ENCODE measurements at places on chromosomes 7 and 10.
A peak's percentile ranks its signal among the peaks of the same experiment; 100 is the strongest.

DNA sequence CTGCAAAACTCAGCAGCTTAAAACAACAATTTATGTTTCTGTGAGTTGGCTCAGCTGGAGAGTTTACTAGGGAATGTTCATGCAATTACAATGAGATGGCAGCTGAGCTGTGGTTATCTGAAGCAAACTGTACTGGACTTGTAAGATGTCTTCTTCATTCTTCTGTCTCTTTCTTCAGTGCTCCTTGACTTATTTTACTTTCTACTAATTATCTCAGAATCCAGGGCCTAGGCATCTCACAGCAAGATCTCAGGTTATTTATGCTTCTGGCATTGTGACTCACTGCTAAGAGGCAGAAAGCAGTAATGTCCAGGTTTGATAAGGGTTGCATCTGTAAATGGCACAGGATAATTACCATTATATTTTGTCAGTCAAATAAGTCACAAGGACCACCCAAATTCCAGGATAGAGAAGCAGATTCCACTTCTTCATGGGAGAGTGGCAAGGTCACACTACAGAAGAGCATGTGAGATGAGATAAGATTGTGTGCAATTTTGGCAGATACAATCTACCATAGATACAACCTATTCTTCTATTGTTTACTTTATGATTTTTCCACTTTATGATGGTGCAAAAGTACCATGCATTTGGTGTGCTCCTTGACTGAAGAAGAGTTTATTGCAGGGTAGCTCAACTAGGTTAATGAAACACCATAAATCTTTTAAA is 16.8 kb downstream of the VIM start:
- DNase-seq = no peak

GRCh38 chr10:68239069-68239468 is 7.2 kb upstream of the ATOH7 start:
- no peak for DNase-seq

- DNase-seq = no peak
Measured at GRCh38 chr7:8278183-8278582, 16.2 kb upstream of the ICA1 start.

- no peak for DNase-seq
Measured at GRCh38 chr7:130150587-130150986, 54.6 kb downstream of the TMEM209 start.

DNA sequence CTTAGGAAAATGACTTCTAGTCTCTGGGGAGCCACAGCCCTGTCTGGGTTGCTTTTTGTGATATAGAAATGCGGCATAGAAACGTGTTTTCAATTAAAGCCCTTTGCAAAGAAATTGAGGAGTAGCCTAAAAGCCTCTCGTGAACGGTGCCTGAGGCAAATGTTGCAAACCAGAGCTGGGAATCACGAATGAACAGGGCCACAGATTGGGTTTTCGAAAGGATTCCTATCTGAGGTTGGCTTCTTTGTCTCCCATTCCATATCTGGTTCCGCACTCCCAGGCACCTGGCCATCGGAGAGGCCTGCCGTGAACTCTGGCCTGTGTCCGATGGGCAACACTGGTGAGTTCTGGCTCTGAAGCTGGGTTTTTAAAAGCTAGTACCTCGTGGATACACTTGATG is 221.6 kb downstream of the TCF7L2 start:
- no peak for DNase-seq

DNA sequence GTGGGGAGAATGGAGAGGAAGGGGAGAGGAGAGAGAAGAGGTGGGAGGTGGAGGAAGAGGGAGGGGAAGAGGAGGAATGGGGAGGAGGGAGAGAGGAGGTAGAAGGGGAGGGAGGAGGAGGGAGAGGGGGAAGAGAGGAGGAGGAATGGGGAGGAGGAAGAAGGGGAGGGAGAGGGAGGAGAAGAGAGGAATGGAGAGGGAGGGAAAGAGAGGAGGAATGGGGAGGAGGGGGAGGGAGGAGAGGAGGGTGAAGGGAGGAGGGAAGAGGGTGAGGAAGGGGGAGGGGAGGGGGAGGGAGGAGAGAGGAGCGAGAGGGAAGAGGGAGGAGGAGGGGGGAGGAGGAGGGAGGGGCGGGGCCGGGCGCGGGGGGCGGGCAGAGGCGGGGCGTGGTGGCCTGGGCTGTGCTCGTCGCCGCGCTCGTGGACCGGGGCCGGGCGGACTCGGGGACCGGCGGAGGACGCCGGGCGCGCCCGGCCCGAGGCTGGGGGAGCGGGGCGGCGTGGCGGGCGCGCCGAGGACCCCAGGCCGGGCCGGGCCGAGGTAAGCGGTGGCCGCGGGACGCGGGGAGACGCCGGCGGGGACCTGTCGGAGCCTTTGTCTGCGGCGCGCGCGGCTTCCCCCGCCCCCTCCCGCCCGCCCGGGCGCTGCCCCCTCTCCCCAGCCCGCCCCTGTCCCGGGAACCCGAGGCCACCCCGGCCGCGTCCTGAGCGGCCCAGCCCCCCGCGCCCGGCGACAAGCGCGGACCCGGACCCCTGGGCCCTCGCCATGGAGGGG is at the start of gene SLC29A4:
SLC29A4 (plus strand) TSS at position 401 of the 774 bp plus-strand sequence. CDS start 4,874 bp downstream, outside the sequence.
- no peak for DNase-seq

GRCh38 chr10:121661451-121661851 is 63.2 kb upstream of the FGFR2 start:
- no peak for DNase-seq

DNA sequence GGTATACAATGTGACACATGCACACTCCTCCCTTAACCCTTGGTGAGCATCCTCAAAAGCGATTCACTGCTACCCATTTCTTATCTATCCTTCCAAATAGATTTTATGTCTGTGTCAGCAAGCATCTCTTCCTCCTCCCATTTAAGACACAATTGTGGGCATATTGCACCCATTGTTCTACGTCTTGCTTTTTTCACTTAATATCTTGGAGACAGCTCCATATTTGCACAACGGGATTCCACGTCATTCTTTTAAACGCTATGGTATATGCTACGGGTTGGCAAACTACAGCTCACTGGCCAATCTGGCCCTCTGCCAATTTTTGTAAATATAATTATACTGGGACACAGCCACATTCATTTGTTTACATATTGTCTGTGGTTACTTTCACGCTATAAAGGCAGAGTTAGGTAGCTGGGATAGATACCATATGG is 88.6 kb downstream of the RNF216 start:
- no peak for DNase-seq

- DNase-seq = no peak
Measured at GRCh38 chr10:13053794-13054462, 46.0 kb upstream of the OPTN start.

GRCh38 chr7:7581531-7582179 is 15.0 kb downstream of the MIOS start:
- DNase-seq = no peak

DNA sequence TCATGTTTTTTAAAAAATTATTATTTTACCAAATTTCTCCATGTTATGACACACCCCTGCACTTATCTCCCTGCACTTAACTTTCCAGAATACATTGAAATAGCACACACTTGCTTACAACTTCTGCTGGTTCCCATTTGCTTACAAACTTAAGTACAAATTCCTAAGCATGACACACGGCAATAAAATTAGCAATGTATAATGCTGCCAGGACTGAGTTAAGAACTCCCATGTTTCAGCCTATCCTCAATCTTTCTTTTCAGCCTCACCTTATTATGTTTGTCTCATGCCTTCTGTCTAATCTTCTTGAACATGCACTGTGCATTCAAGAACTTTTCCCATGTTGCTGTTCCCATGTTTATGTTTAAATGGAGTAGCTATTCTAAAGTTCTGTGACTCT is 40.8 kb downstream of the PRPS1L1 start:
- DNase-seq = no peak

DNA sequence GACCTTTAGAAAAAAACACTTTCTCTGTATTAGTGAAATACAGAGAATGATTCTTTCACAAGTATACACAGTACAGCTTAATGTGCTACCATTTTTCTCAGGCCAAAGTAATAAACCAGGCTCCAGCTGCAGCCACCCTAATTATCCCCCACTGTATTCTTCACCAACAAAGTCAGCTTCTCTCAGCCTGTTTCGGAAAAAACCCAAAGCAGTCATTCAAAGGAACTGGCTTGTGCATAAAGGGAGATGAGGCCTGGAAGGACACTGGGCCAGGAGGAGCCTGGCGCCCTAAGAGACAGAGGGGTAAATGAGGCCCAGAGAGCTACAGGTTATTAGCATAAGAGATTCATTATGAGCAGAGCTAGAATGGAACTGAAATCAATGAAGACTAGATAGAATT is 9.2 kb downstream of the USP54 start:
- no peak for DNase-seq

DNA sequence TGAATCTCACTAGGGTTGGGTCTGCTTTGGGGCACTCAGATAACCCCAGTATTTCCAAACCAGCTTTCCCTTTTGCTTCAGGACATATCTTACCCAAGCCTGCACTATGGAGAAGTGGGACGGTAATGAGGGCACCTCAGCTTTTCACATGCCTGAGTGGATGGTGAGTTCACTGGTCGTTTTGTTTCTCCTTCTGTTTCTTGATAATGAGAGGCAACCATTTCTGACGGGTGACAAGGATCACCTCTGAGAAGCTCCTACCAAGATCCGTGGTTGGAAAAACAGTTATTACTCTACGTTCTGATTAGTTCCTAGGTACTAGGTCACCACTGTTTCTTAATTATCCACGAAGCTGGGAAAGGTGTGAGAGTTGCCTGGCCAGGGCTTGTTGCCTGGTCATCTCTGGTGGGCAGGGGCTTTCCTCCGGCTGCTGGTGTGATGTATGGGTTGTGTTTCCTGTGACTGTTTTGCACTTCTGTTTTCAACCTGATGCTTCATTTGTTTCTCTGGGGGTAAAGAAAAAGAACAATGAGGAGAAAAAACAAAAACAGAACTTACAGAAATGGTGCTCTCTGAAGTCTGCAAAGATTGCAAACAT is 65.7 kb upstream of the STRIP2 start:
- DNase-seq = no peak

DNA sequence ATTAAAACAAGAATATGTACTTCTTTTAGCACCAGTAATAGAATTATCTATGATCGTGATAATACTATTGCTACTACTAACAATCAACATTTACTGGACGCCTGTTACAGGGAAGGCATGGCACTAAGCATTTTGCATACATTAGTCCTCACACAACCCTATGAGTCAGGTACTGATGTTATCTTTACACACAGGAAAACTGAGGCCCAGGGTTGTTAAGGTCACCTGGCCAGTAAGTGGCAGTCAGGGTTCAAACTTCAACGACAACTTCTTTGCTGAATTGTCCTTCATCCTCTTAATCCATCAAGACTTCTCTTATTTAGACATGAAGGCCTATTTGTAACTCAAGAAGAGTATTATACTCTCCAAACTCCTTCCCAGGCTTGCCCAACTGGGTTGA is 41.9 kb upstream of the ACSL5 start:
- no peak for DNase-seq

- no peak for DNase-seq
Measured at GRCh38 chr10:30559180-30559579, 70.4 kb downstream of the LYZL2 start.

GRCh38 chr7:4753598-4754432 is 21.6 kb upstream of the AP5Z1 start:
- DNase-seq = peak; percentile 72

DNA sequence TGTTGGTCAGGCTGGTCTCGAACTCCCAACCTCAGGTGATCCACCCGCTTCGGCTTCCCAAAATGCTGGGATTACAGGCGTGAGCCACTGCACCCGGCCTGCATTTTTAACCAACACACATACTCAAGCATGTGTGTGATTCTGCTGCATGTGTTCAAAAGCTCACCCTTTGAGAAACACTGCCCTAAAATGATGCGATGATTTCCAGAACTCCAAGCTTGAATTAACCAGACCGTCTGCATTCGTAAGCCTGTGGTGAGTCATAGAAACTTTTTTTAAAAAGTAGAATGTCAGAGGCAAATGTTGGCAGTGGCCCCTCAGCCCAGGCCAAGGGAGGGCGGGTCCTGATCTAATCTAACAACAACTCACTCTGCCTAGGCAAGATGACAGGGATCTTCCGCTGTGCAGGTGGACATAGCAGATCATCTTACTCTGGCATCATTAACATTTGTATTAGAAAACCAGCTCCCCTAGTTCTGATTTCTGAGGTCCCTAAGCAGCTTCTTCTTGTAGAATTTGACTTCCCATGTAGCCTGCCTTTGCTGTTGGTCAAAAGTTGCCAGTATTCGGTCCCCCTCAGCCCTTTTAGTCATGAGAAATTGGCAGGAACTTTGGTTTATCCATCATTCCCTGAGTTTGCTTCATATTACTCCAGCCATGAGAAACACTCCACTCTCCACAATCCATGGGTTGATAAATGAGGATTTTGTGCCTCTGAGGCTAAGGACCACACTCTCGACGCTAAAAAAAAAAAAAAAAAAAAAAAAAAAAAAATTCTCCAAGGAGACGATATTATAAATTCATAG is 190.4 kb downstream of the SKIDA1 start:
- no peak for DNase-seq

DNA sequence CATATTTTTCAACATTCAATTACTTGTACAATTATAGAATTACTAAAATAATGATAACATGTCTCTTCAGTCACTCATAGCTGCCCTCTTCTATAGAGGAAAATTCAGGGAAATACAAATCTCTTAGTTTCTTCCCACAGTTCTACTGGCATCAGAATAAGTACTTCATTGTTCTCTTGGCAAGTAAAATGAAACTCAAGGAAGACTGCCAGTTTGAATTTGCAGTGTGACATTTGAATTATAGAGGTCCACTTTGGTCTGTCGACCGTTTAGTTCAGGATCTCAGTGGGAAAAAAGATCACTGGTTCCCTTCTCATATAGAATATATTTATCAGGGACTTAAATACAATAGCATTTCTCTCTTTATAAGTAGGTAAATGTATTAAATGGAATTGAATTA is 114.5 kb downstream of the PON1 start:
- no peak for DNase-seq

DNA sequence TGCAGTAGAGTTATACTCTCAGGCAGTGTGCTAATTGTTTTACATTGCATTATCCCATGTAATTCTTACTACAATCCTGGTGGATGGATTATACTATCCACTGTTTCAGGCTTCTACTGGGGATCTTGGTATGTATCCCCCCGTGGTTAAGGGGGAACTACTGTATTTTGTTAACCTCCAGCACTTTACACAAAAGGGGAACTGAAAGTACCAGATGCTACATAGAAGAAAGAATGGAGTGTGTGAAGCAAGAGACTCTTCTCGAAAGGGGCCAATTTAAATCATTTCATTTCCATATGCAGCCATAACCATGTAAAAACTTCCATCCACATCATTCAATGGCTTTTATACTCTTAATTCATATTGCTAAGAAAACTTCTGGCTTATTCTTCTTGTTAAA is 69.4 kb downstream of the C1GALT1 start:
- DNase-seq = no peak
